ENCODE measurements at places on chromosomes 2 and 18. TPM values are rescaled to one million over a fixed set of nuclear protein-coding genes. Genes with fewer than 3 reads are reported as not detected.

GRCh38 chr2:96195410-96196066 is 13.1 kb downstream of the STARD7 start:
- no peak for DNase-seq

DNA sequence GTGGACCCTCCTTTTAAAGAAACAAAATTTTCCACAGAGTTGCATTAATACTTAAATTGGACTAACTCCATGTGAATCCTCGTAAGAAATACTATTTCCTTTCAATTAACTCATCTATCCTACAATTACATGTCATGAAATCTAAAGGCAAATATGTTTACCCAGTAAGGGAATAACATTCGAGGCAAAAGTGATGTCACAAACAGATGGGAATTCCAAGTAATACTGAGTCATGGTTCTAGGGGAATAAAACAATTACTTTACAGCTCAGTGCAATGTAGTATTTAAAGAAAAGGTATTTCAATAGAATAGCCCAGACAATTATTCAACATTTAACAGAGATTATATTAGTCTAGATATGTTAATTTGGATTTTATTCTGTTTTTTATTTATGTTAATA is 205.8 kb downstream of the ZNF385B start:
- no peak for DNase-seq

- no peak for DNase-seq
These were observed at the start of gene IL36A for GRCh38 chr2:113005030-113005509. TSS of gene IL36A (plus strand) at chr2:113005459. CDS start at chr2:113005872, 413 bp downstream.

GRCh38 chr18:58768293-58768974 is 96.2 kb upstream of the ZNF532 start:
- DNase-seq: peak; percentile 41

GRCh38 chr18:39741755-39742466 is 2176.3 kb upstream of the CELF4 start:
- no peak for DNase-seq

- no peak for DNase-seq
These were observed 17.7 kb downstream of the IWS1 start for GRCh38 chr2:127508631-127509034.

- DNase-seq: no peak
These were observed 64.5 kb upstream of the FAM124B start for GRCh38 chr2:224466304-224466895.

GRCh38 chr2:45761635-45762034 is 110.2 kb downstream of the PRKCE start:
- no peak for DNase-seq

DNA sequence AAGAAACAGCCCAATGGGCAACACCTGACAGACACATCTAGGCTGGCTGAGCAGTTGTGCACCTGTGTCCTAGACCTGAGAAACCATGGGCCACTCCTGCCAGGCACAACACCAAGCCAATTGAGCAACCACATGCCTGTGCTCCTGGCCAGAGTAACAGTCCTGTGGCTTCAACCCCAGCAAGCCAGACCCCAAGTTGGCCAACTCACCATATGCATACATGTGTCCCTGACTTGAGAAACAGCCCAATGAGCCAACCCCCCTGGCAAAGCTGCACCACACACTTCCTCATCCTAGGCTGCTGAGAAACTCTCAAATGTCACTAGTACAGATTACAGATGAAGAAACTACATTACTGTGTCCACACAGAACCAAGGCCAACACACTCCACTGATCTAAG is 36.6 kb downstream of the USP34 start:
- DNase-seq: no peak

- DNase-seq: no peak
These were observed 46.7 kb downstream of the NDUFA10 start for GRCh38 chr2:239978411-239978810.

DNA sequence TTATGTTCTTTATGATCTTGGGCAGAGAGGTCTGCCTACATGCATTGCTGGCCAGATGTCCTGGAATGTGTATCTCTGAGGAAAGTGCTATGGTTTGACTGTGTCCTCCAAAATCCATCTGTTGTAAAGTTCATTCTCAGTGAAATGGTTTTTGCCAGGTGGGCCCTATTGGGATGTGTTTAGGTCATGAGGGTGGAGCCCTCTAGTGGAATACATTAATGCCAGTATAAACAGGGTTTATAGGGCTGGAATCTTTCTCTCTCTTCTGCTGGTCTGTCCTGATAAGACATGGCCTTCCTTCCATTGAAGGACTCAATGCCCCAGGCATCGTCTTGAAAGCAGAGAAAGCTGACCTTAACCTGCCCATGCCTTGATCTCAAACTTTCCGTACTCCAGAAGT is 258.5 kb downstream of the RPIA start:
- DNase-seq: no peak

GRCh38 chr2:202377207-202377761 is 1.2 kb downstream of the BMPR2 start:
- DNase-seq: no peak

DNA sequence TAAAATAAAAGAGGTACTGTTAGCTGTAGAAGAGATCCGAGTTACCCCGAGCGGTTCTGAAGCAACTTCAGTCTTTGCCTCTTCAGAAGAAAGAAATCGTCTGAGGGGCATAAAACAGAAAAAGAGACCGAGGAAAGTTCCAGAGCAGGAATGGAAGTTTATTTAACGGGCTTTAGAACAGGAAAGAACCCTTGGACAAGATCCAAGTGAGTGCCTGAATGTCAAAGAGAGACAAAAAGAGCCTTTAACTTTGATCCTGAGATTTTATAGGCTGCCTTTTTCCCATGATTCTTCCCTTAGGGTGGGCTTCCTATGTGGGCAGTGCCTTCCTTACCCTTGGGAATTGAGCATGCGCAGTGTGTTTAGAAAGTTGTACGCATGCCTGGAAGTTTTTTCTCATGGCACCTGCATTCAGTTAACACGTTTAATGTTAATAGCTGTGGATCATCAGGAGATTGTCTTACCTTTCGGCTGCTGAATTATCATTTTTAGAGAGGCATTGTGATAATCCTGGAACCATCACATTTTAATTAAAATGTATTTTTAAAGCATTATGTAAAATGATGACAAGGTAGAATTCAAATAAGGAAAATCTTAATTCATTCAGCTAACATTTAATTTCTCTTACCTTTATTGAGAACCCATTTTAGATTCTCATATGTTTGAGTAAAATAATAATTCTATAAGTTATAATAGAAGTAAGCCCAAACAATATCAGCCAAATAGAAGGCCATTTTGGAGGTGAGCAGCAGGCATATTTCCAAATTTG is 269.5 kb upstream of the ZSWIM2 start:
- no peak for DNase-seq

DNA sequence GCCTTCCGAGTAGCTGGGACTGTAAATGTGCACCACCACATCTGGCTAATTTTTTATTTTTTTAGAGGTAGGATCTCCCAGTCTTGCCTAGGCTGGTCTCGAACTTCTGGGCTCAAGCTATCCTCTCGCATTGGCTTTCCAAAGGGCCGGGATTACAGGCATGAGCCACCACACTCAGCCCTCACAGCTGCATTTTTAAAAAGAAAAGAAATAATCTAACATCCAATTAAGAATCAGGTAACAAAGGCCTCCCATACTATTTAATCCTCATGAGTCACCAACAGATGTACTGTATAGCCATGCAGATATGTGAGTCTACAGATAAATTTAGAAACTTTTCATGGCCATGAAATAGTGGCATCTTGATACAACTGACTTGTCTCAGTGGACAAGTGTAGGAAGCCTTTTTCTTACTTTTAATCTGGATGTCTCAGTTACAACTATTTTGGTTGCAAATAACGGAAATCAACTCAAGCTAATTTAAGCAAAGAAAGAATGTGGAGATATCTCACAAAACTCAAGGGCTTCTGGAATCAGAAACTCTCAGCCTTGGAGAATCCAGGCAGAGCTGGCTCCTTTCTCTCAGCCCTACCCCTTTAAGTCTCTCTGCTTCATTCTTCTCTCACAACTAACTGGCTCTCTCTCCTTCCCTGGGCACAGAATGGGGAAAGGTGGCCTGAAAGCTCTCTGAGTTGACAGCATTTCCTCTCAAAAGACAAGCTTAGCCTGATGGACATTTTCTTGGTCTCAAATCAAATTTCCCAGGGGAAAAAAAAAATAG is 12.8 kb upstream of the PPM1B start:
- DNase-seq: no peak

- DNase-seq: no peak
These were observed 294.5 kb downstream of the CCDC178 start for GRCh38 chr18:33146014-33146413.

GRCh38 chr2:11103984-11104793 is 51.1 kb upstream of the SLC66A3 start:
- no peak for DNase-seq

GRCh38 chr18:60134806-60135205 is 235.0 kb downstream of the PMAIP1 start:
- DNase-seq: no peak

DNA sequence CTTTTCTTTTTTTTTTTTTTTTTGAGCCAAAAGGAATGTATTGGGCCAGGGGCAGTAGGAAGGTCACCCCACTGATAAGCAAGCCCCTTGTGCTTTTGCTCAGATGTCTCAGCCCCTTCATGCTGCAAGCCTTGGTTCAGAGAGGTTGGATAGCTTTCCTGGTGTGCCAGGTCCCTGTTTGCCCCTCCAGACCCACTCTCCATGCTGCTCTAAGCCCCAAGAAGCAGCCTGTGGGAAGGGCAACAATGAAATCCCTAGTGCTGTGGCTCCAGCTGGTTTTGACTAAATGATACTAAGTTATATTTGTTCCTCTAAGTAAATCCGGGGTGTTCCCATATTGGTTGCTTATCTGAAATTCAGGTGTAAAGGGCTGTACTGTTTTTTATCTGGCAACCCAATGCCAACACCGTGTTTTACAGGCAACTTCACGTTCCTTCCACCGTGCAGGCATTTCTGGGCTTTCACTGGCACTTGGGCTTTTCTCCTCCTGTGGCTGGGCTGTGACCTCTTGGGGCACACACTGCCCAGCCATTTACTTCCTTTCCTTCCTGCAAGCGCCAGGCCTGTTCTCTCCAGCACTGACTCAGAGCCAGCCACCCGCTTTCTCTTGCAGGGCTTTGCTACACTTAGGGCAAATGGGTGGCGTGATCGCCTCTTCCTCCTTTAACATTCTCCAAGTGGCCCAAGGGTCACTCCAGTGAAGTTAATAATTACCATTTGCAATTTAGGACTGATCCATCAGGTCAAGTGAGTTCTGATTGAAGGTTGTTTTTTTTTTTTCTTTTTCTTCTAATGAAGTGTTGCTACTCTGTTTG is 21.6 kb downstream of the MERTK start:
- no peak for DNase-seq

DNA sequence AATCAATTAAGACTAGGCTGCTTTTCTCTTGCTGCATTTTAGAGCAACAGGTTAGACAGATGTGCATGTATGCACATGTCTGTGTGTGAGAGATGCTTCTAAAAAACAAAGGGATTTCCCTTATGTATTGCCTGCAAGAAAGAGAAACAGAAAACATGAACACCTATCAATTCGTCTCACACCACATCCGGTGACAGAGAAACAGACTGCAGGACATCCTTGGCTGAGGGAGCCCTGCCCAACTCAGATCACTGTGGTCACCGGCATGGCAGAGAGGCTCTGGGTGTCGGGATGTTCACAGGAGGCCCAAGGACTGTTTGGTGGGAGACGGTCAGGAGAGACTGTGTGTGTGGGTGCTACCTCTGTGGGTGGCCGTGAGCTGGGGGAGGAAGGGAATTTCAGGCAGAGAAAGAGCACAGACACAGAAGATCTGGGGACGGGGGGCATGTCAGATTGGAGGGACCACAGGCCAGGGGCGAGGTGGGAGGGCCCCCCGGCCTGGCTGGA is 24.9 kb downstream of the FHL2 start:
- DNase-seq: no peak

GRCh38 chr2:227932001-227932400 is 60.6 kb downstream of the DAW1 start:
- no peak for DNase-seq

GRCh38 chr2:8533923-8534322 is 147.9 kb upstream of the ID2 start:
- DNase-seq: no peak

DNA sequence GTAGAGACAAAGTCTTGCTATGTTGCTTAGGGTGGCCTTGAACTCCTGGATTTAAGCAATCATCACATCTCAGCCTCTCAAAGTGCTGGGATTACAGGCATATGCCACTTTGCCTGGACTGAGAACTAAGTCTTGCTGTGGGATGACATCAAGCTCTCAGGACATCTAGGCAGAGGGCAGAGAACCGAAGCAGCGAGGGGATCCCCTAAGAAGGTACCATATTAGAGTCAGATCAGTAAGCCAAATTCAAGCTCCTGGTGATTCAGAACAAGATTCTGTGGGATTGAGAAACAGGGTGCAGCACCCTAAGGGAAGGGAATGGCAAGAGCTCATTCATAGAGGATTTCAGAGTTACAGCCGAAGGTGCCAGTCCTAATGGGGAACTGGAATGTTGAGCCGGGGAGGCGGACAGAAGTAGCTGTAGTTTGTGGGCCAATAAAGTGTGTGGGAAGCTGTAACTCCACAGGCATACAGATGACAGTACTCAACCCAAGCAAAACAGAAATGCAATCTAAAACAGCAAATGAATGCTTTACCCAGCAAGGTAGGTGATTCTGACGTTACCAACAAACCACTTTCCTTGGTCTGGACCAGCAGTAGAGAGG is 30.9 kb downstream of the EPHA4 start:
- no peak for DNase-seq

GRCh38 chr18:46736135-46736534 is 20.7 kb downstream of the ST8SIA5 start:
- no peak for DNase-seq

DNA sequence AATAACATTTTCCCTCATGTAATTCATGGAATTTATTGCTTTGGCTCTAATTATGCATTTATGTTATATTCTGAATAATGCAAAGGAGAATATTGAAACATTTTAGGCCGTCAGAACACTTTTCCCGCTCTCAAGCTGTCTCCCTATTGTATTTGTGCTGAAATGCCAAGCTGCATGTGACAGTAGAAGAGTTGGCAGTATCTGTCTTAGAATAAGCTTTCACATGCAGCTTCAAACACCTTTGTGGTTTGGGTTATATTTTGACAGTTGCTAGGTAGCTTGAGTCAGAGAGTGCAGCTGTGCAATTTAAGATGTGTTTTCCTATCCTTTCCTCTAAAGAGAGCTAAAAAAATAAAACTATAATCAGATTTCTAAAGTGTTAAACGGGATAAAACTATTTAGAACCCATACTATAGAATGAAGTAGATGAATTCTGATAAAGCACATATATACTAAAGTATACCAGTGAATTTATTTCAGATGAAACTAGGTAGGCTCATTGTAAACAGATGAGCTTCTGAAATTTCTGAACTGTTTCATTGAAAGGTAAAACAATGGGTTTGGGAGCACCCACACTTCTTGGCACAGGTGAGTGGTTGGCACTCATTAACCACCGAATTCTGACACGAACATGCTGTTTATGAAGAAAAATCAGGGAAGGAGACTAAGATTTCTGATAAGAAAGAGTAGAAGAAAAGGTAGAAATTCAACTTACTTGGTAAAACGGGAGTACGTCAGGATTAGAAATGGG is 43.4 kb downstream of the PLCL1 start:
- no peak for DNase-seq

The GBX2 gene
- not detected for total RNA-seq

The CHRND gene
- total RNA-seq: not detected

The C2orf72 gene
- not detected for total RNA-seq

The OTOS gene
- not detected for total RNA-seq

The CD207 gene
- not detected for total RNA-seq

The LAMA3 gene
- not detected for total RNA-seq

The GCG gene
- total RNA-seq: not detected

The ABCG8 gene
- total RNA-seq: not detected

The FMNL2 gene
- 0.34 TPM for total RNA-seq

The DYNC1I2 gene
- total RNA-seq: 27.3 TPM

The VWA3B gene
- total RNA-seq: not detected

The CNGA3 gene
- not detected for total RNA-seq

The C1QL2 gene
- not detected for total RNA-seq

The RUFY4 gene
- total RNA-seq: 0.77 TPM

The TTR gene
- not detected for total RNA-seq

The GAD1 gene
- total RNA-seq: not detected
